Frontal cortex (tissue), 4 donors: ENCODE measurements at places on chromosomes 2 and 18. TPM values are rescaled to one million over a fixed set of nuclear protein-coding genes. Genes with fewer than 3 reads are reported as not detected.
A peak's percentile ranks its signal among the peaks of the same experiment; 100 is the strongest.

- DNase-seq, result no peak
Measured at GRCh38 chr2:39523308-39524044, 86.4 kb upstream of the MAP4K3 start.

- DNase-seq, result no peak
Measured at GRCh38 chr2:36366491-36367120, 11.0 kb downstream of the CRIM1 start.

- DNase-seq, result no peak
Measured at GRCh38 chr2:28628987-28629386, 122.6 kb upstream of the PPP1CB start.

DNA sequence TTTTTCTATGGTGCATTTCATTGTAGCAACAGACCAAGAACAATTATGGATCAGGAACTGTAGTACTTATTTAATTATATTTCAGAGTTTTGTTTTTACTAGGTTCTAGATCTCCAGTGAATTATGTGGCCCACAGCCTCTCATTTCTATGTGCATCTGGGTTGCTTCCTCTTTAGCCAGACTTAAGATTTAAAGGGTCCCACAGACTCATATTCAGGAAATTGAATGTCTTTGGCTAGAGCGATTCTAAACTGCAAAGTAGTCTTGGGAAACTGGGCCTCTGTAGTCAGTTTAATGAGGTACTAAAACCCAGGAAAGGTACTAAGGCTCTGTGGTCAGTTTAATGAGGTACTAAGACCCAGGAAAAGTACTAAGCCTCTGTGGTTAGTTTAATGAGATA is 94.4 kb downstream of the LYPD6B start:
- DNase-seq, result no peak

DNA sequence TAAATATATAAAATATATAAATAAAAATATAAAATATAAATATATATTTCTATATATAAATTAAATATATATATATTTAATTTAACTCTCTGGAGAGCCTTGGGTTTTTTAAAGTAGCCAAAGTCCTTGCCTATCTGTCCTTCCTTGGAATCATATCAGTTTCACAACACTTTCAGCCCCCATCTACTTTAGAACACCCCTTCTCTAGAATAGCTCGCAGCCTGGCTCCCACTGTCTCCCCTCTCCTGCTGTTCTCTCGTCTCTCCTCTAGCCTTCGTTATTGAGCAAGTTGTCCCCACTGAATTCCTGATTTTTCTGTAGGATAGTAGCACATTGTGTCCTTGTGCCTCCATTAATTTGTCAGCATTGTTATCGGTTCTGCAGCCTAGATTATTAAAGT is 677.0 kb downstream of the RNF144A start:
- no peak for DNase-seq

GRCh38 chr2:233796254-233796653 is 18.1 kb downstream of the MROH2A start:
- DNase-seq, result no peak

Gene SDC1
- total RNA-seq, result 9.8 TPM

Gene HNMT
- total RNA-seq, result 64.0 TPM

Gene DNAH6
- 4.9 TPM for total RNA-seq

- no peak for DNase-seq
Measured at GRCh38 chr18:35642802-35643201, 61.3 kb downstream of the GALNT1 start.

DNA sequence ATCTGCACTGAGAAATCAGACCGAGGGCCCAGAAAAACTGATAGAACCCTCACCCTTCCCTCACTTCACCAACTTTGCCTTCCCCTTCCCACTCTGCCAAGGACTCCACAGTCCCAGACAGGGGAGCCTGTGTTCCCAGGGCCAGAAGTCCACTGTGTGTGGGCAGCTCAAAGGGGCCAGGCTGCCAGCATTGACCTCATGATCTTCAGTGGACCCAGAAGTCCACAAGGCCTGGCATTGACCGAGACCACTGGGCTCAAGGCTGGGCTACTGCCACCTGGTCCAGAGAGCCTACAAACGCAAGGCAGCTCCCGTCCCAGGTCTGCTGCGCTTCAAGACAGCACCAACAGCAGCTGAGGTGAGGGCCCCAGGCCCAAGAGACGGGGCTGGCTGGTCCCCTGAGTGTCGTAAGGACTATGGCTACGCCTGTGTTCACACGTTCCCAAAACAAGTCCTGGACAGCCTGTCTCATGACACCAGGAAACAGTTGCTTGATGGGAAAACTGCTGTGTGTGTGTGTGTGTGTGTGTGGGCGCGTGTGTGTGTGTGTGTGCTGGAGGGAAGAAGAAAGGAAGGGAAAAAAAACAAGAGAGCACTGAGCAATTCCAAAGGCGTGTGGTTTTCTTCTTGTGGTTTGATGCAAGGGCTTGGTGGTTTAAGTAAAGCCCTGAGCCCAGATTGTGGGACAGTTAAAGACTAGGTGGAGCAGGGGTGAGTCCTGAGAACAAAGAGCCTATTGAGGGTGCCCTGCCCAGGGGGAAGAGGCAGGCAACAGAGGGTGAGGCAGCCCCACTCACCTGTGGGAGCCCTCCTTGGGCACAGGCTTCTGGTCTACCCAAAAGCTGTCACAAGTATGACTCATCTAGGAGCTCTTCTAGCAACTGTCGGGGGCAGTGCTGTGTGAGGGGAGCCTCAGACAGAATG is 46.6 kb upstream of the ZBTB7C start:
- DNase-seq, result no peak

DNA sequence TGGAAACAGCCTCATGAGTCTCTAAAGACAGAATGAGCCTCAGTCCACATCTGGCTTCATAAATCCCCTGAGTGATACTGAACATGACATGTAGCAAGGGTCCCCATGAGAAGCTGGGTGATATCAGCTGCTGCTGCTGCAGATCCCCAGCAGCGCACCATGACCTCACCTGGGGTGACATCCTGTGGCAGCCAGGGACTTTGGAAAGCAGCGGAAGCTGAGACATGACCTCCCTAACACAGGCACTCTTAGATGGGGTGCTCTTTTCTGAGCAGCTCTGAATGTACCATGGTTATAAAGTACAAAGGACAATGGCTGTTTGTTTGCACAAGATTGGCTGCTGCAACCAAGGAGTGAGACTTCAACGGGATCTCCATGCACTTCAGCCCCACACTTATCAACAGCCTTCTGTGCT is 74.7 kb upstream of the TMEM200C start:
- DNase-seq, result peak; percentile 37

GRCh38 chr2:100240386-100240785 is 81.9 kb downstream of the LONRF2 start:
- no peak for DNase-seq
